ENCODE measurements at places on chromosomes 5 and 9. TPM values are rescaled to one million over a fixed set of nuclear protein-coding genes. Genes with fewer than 3 reads are reported as not detected.

DNA sequence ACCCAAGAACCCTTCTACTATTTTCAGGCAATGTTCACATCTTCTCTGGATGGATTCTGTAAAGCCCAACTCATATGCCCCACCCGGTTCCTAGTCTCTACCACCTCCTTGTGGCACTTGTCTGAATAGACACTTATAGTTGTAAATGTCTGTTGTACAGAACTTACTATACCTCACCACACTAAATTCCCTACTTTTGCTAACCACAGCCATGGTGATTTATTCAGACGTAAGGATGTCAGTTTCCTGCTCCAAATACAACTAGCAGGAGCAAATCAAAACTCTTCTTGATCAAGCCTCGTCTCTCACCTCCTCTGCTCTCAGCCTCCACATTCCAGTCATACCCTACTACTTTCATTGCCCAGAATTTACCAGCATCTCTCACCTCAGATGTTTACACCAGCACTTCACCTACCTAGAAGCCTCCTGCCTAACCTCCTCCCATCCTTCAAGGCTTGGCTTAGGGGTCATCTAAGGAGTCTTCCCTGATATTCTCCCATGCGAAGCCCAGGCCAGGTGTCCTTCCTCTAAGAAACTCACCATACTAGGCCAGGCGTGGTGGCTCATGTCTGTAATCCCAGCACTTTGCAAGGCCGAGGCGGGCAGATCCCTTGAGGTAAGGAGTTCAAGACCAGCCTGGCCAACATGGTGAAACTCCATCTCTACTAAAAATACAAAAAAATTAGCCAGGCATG, 75.5 kb downstream of the MAPKAP1 start:
- no peak overlapping the region for H3K27ac ChIP-seq
- no peaks in the 10 kb centered on the region for H3K36me3 ChIP-seq
- no peak for DNase-seq

GRCh38 chr9:109453210-109453842, 44.8 kb downstream of the PTPN3 start:
- no peak for DNase-seq
- H3K4me3 ChIP-seq: no peak overlapping the region
- H3K27me3 ChIP-seq: peaks cover 19% of the 10 kb centered on the region
- no peaks in the 10 kb centered on the region for H3K4me1 ChIP-seq
- H3K27ac ChIP-seq: no peak overlapping the region

DNA sequence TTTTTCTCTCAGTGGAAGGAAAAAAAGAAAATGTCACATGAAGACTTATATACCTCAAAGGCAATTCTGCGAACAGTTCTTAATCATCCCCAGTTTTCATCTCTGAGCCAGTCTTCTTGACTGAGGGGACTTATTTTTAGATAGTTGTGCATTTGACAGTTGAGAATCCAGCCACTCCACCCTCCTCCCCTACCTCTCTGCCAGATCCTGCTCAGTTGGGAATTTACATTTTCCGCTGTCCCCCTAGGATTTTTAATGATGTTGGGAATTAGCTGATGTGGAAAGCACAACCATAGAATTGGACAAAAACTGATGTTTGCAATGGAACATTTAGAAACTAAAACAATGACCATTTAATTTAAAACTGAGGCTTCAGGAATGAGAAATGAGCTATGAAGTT, 194.3 kb upstream of the PIK3R1 start:
- H3K36me3 ChIP-seq: no peaks in the 10 kb centered on the region
- DNase-seq: no peak
- H3K4me1 ChIP-seq: no peaks in the 10 kb centered on the region
- no peaks in the 10 kb centered on the region for H3K27me3 ChIP-seq
- H3K27ac ChIP-seq: no peak overlapping the region
- no peak overlapping the region for H3K4me3 ChIP-seq

GRCh38 chr5:107002115-107002514, 668.6 kb downstream of the EFNA5 start:
- H3K27me3 ChIP-seq: no peaks in the 10 kb centered on the region
- no peak overlapping the region for H3K4me3 ChIP-seq
- no peak for DNase-seq
- no peaks in the 10 kb centered on the region for H3K36me3 ChIP-seq

- no peak overlapping the region for H3K4me3 ChIP-seq
- peaks cover under 1% of the 10 kb centered on the region for H3K4me1 ChIP-seq
- no peaks in the 10 kb centered on the region for H3K36me3 ChIP-seq
- peaks cover 77% of the 10 kb centered on the region for H3K27me3 ChIP-seq
- DNase-seq: no peak
Observed at GRCh38 chr5:181047288-181047687, 7.2 kb downstream of the BTNL9 start.

GRCh38 chr5:35554016-35554415, 63.6 kb upstream of the SPEF2 start:
- no peak overlapping the region for H3K4me3 ChIP-seq
- no peaks in the 10 kb centered on the region for H3K36me3 ChIP-seq
- H3K27ac ChIP-seq: no peak overlapping the region

DNA sequence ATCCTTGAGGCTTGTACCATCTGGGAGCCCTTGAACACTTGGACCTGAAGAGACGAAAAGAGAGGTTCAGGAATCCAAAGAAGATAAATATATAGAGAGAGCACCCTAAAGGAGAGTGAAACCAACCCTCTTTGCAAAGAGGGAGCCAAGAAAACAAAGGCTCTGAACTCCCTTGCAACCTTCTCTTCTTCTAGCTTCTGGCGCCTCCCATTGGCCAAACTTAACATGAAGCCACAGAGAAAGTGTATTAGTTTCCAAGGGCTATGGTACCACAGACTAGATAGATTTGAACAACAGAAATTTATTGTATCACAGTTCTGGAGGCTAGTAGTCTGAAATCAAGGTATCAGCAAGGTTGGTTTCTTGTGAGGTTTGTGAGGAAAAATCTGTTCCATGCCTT, 175.1 kb downstream of the HCN1 start:
- H3K36me3 ChIP-seq: no peaks in the 10 kb centered on the region
- H3K27ac ChIP-seq: no peak overlapping the region

DNA sequence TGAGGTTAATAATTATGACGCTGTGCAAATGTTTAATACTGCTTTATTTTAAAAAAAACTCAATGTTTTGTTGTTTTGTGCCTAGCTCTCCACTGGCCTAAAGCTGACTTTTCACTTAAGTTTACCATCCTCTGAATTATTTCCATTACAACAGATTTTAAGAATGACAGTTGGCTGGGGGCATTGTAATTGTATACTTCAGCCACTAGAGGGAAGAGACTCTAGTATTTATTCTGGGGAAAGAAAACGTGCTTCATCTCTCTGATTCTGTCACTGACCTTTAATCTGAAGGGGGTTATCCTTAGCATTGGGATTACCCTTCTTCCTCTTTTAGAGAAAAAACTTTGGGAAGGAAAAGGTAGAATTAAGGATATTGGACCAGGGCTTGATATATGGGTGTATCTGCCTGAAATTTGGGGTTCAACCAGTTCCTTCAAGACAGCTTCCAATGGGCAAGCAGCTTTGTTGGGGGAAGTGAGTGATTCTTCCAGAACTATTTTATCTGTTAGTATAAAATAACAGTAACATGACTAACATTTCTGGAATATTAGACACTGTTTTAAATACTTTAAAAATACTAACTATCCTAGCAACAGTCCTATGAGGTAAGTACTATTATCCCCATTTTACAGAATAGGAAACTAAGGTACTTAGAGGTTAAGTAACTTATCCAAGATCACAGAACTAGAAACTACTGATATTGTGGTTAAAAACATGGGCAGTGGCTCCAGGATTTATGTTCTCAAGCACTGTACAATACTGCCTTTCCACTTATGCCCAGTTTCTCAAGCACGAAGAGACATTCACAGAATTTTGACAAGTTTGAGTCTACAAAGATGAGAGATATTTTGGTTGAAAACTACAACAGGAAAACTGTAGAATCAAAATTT, 208.4 kb downstream of the CD180 start:
- no peaks in the 10 kb centered on the region for H3K36me3 ChIP-seq
- no peaks in the 10 kb centered on the region for H3K4me1 ChIP-seq
- H3K27ac ChIP-seq: no peak overlapping the region
- no peak for DNase-seq
- no peaks in the 10 kb centered on the region for H3K27me3 ChIP-seq

DNA sequence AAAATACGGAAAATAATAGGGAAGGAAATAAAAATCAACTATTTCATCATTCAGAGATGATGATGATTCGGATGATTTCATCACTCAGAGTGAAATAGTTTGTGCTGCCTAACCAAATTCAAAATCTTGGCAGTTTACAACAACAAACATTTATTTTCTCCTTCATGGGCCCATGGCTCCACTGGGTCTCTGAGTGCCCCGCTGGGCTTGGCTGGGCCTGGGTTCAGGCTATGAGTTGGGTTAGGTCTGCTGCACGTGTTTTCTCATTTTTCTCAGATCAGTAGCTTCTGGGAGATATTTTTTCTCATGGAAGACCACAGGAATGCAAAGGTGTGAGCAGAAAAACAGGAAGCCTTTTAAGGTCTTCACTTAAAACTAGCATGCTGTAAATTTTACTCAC, 24.0 kb upstream of the F2RL1 start:
- no peak overlapping the region for H3K4me3 ChIP-seq
- peaks cover 6% of the 10 kb centered on the region for H3K4me1 ChIP-seq
- H3K27me3 ChIP-seq: no peaks in the 10 kb centered on the region
- DNase-seq: no peak

- H3K4me1 ChIP-seq: no peaks in the 10 kb centered on the region
- DNase-seq: no peak
- H3K27ac ChIP-seq: no peak overlapping the region
- no peaks in the 10 kb centered on the region for H3K27me3 ChIP-seq
- no peaks in the 10 kb centered on the region for H3K36me3 ChIP-seq
Observed at GRCh38 chr5:121797681-121798518, 53.8 kb upstream of the FTMT start.

- H3K4me3 ChIP-seq: peak overlapping the region; percentile 53
- H3K36me3 ChIP-seq: no peaks in the 10 kb centered on the region
- no peak overlapping the region for H3K27ac ChIP-seq
- no peak for DNase-seq
- H3K27me3 ChIP-seq: peaks cover 7% of the 10 kb centered on the region
- peaks cover 3% of the 10 kb centered on the region for H3K4me1 ChIP-seq
Observed at GRCh38 chr9:127612939-127613582, 984 bp downstream of the STXBP1 start.

- H3K27ac ChIP-seq: no peak overlapping the region
- DNase-seq: no peak
- H3K4me3 ChIP-seq: no peak overlapping the region
- peaks cover 2% of the 10 kb centered on the region for H3K4me1 ChIP-seq
Observed at GRCh38 chr5:158634714-158635113, 465.0 kb downstream of the EBF1 start.

DNA sequence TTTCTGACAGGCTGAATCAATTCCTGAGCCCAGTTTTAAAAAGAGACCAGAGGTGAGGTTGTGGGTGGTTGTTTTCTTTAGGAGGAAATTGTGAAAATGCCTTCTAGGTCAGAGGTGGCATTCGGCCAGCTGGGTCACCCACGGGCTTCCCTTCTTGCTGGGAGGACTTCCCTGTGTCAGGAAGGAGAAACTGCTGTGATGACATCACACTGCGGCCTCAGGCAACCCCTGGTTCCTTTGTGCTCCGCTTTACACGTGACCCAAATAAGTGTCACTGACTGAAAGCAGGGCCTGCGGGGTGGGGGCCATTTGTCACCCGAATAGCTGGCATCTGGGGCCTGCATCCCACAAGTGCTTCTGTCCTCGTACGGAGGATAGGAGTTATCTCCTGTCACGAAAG, 39.7 kb downstream of the FABP6 start:
- no peaks in the 10 kb centered on the region for H3K4me1 ChIP-seq
- no peak overlapping the region for H3K27ac ChIP-seq
- H3K36me3 ChIP-seq: no peaks in the 10 kb centered on the region
- DNase-seq: no peak
- H3K4me3 ChIP-seq: no peak overlapping the region
- no peaks in the 10 kb centered on the region for H3K27me3 ChIP-seq

DNA sequence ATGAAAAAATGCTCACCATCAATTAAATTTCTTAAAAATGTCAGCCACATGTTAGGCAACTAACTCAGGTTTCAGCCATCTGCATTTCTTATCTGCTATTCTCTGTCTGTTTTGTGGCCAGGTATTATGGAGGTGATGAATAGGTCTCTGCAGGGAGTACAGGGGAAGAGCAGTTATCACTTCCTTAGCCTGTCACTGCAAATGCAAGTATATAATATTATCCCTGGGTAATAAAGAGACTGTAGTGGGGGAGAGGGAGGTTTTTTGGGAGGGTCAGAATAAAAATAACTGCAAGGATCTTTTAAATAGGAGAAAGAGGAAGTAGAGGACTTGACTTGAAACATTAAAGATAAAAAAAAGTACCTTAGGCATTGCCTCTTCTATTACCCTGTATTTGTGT, 49.6 kb upstream of the PTGER4 start:
- no peaks in the 10 kb centered on the region for H3K36me3 ChIP-seq
- H3K27ac ChIP-seq: no peak overlapping the region
- peaks cover 3% of the 10 kb centered on the region for H3K27me3 ChIP-seq
- peaks cover 2% of the 10 kb centered on the region for H3K4me1 ChIP-seq
- no peak for DNase-seq

- no peaks in the 10 kb centered on the region for H3K4me1 ChIP-seq
- H3K27ac ChIP-seq: no peak overlapping the region
- no peaks in the 10 kb centered on the region for H3K36me3 ChIP-seq
- no peak overlapping the region for H3K4me3 ChIP-seq
- H3K27me3 ChIP-seq: no peaks in the 10 kb centered on the region
- peak; percentile 28 for DNase-seq
Observed at GRCh38 chr9:88578121-88579049, 43.4 kb downstream of the NXNL2 start.

- H3K27me3 ChIP-seq: peaks cover 12% of the 10 kb centered on the region
- H3K36me3 ChIP-seq: no peaks in the 10 kb centered on the region
- DNase-seq: no peak
- H3K27ac ChIP-seq: no peak overlapping the region
Observed at GRCh38 chr5:171816666-171817065, 31.0 kb downstream of the SMIM23 start.

DNA sequence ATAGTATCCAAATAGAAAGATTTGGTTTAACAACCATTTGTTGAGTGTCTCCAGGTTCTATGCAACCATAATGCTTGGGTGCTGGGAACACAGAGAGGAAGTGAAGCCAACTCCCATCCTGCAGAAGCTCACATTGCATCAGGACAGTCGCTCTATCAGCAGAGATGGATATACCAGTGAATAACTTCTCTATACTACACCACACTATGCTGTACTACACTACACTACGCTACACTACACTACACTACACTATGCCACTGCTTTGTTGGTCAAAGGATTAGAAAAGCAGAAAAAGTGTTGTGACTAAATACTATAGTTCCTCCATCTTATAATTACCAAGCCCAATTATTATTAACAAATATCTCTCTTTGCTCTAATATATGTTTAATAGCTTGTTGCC, 89.2 kb upstream of the PRRC1 start:
- H3K27ac ChIP-seq: no peak overlapping the region
- no peaks in the 10 kb centered on the region for H3K4me1 ChIP-seq
- no peaks in the 10 kb centered on the region for H3K27me3 ChIP-seq
- no peaks in the 10 kb centered on the region for H3K36me3 ChIP-seq

GRCh38 chr5:170262061-170263045, 29.6 kb downstream of the C5orf58 start:
- H3K27me3 ChIP-seq: no peaks in the 10 kb centered on the region
- H3K27ac ChIP-seq: peak overlapping the region; percentile 73
- DNase-seq: peak; percentile 56
- peaks cover 66% of the 10 kb centered on the region for H3K4me1 ChIP-seq

- H3K36me3 ChIP-seq: no peaks in the 10 kb centered on the region
- no peak overlapping the region for H3K4me3 ChIP-seq
- H3K27me3 ChIP-seq: no peaks in the 10 kb centered on the region
Observed at GRCh38 chr9:3151672-3152576, 308.0 kb upstream of the PUM3 start.

The MARVELD2 gene
- 0.75 TPM for total RNA-seq

The ICE1 gene
- 38.1 TPM for total RNA-seq

The ANKRD18B gene
- total RNA-seq: not detected

The CBY3 gene
- total RNA-seq: not detected

The UGT3A2 gene
- total RNA-seq: not detected

The IL5 gene
- total RNA-seq: not detected

The C9orf153 gene
- 0.44 TPM for total RNA-seq

The NEUROG1 gene
- not detected for total RNA-seq
